Renal cortex interstitium (tissue), 15 donors: ENCODE measurements at places on chromosomes 13 and 19.

- peak; percentile 36 for DNase-seq
Measured at GRCh38 chr19:9883231-9883758, 48.2 kb downstream of the PIN1 start.

- DNase-seq: no peak
Measured at GRCh38 chr13:32947411-32948276, 68.6 kb upstream of the KL start.

DNA sequence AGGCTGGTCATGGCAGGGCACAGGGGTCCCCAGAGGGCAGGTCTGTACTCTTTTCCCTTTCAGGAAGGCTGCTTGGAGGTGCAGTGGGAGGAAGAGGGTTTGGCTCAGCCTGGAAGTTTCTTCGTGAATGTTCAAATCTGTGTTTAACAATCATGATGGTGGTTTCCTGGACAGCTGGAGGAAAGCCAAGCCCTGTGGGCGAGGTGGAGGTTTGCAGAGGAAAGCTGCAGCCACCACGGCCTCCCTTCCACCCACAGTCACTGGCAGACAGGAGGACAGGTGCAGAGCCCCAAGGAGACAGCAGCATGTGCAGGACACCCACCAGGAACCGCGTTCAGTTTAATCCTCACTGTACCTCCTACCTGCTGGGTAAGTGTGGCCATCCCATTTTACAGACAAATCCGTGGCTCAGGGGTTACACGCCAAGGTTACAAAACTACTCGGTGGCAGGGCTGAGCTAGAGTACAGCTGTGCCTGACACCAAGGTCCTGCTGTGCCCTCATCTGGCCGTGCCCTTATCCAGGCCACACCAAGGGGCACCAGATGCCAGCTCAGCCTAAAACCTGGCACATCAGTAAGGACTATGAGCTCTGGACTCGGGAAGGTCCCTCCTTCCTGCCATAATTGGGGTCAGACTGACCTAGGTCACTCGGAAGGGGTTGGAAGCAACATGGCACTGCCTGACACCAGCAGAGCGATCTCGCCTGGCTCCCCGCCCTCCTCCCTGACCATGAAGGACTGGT, 34.1 kb downstream of the SUGP2 start:
- DNase-seq: no peak

DNA sequence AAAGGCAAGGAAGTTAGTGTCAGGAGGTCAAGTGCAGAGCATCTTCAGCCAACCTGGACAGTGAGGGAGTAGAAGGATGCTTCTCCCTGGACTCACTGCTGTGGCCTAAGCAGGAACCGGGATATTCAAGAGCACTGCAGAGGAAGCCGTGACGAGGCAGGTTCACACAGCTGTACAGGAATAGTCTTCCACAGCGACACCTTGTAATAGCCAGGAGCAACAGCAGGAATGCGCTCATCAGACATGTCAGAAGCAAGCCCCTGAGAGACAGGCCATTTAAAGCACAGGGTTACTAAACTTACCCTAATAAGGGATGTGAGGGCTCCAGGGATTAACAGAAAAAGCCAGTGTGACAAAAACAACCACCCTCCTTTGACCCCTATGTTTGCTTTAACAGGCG, 3.5 kb upstream of the MED26 start:
- DNase-seq: no peak

GRCh38 chr19:57363688-57364181, 384 bp downstream of the TRAPPC2B start:
- DNase-seq: no peak

- DNase-seq: no peak
Measured at GRCh38 chr13:30257468-30258099, 49.8 kb downstream of the KATNAL1 start.

GRCh38 chr19:13014921-13015280, 19.6 kb downstream of the NFIX start:
- no peak for DNase-seq

DNA sequence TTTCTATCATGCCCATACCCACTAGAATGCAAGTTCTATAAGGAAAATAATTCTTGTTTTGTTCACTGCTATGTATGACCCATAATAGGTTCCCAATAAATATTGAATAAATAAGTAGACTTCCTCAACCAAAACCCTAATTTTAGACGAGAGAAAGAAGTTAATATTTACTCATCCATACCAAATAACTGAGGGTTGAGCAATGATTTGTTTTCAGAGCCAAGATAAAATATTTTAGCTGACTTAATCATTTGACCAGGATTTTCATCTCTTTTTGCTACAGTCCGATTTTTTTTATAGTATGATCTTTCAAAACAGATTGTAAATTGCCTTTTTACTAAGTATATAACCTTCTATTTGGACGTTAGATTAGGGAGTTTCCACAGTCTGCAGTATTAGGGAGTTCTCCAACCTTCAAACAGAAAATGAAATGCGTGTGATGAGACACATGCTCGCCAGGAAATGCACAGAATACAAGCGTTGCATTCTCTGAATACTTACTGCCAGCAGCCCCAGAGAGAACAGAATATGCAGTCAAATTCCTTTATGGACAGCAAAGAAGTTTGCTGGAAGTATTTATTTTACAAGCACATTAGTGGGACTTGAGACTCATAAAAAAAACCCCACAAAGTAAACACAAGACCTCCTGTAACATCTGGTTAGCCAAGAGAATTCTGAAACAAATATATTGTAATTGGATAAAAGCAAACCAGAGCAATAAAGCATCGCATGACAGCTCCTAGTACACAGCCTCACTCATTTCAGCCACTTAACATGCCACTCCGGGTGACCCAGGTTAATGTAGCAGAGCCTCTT, 230.0 kb downstream of the MYO16 start:
- DNase-seq: peak; percentile 26

DNA sequence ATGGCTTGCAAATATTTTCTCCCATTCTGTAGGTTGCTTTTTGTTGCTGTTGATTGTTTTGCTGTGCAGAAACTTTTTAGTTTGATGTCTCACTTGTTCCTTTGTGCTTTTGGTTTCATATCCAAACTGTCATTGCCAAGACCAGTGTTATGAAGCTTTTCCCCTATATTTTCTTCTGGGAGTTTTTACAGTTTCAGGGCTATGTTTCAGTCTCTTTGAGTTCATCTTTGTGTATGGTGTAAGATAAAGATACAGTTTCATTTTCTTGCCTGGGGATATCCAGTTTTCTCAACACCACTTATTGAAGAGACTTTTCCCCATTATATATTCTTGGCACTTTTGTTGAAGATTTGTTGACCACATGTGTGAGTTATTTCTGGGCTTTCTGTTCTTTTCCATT, 139.9 kb downstream of the MRPL57 start:
- DNase-seq: no peak

GRCh38 chr19:2464389-2464788, 7.6 kb upstream of the LMNB2 start:
- no peak for DNase-seq

DNA sequence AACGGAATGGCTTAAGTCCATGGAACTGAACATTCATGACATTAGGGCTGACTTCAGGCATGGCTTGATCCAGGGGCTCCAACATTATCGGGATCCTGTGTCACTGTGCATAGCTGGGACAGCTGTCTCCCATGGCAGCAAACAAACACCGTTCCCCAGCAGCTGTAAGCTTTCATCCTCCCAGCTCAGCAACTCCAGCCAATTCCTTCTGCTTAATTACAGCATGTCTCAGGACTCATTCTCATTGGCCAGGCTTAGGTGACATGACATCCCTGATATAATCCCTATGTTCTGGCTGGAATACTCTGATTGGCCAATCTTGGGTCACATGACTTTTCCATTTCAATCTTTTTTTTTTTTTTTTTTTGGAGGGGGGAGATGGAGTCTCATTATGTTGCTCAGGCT, 10.9 kb upstream of the TLE5 start:
- DNase-seq: peak; percentile 78

- no peak for DNase-seq
Measured at GRCh38 chr13:111414341-111414740, 93.9 kb downstream of the TEX29 start.
